ENCODE measurements at places on chromosomes 12 and 14.

DNA sequence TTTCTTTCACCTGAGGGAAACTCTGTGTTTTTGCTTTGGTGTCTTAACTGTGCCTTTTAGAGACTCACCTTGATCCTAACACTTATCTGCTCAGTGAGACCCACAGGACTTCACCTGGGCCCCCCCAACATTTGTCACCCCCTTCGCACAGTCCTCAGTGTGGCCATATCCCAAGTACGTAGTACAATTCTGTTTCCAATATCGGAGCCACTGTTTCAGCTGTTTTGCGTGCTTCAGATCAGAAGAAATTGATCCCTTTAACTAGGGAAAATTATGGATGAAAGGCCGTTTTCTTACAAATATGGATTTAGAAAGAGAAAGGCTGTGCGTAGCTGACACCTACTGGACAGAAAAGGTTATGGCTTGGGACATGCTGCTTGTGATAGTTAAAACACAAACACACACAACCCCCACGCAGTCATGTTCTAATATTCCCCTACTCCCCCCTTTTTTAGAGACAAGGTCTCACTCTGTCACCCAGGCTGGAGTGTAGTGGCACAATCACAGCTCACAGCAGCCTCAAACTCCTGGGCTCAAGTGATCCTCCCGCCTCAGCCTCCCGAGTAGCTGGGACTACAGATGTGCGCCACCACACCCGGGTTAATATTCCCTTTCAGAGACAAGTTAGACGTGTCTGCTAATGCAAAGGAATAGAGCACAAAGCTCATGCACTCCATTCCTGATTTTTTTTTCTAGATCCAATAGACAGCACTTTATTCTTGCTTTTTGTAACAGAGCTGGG, 3.6 kb upstream of the SLC7A8 start:
- no peak for DNase-seq

- peak; percentile 53 for DNase-seq
Measured at GRCh38 chr14:64736271-64737169, 32.3 kb downstream of the PLEKHG3 start.

DNA sequence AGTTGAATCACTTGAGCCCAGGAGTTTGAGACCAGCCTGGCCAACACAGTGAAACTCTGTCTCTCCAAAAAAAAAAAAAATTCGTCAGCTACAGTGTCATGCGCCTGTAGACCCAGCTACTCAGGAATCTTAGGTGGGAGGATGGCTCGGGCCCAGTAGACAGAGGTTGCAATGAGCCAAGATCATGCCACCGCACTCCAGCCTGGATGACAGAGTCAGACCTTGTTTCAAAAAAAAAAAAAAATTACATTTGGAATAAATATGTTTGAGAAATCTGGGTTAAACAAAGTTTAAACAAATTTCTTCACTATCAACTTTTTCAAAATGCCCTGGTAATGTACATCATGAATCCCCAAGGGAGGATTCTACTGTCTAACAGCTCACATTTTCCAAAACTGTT, 187.0 kb upstream of the RASSF8 start:
- no peak for DNase-seq

DNA sequence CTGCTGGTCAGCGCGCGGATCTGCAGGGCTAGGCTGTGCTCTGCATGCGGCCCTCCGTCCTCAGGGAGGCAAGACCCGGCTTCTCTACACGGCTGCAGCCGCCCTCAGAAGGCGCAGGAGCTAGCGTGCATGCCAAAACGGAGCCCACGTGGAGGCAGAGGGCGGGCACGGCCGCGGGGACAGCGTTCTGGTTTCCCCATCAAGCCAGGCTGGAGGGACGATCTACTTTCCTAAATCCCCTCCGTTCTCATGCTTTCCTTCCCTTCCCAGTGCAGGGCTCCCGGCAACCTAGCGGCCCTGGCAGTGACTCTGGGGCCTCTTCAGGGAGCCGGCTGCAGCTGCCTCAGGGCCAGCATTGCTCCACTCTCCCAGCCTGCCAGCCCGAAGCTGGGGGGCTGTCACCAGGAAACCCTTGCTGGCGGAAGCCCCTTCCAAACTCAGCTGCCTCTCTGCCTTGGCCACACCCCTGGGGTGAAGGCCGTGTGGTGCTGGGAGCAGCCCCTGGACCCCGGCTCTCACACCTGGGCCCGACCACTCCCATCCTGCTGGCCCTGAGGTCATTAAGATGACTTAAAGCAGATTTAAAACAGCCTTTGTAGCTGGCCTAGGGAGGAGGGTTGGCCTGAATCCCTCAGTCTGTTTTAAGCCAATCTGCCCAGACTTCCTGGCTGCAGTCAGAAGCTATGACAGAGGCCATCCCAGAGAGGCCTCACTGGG, 9.2 kb upstream of the GOLGA3 start:
- DNase-seq: no peak

GRCh38 chr14:92105073-92105892, 1.1 kb downstream of the ATXN3 start:
- no peak for DNase-seq

DNA sequence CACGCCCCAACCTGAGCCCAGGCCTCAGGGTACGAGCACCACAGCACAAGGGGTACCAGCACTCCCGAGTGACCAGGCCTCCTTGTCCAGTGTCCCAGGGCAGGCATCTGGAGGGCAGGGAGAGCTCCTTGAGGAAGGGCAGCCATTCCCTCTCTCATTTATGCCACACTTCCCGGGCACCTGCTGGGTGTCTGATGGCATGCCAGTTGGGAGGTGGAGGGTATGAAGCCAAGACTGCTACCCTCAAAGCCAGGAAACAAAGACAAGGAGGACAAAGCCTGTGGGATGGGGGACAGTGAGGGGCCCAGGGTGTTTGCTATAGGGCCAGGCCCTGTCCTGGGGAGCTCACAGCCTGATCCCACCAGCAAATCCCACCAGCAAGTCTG, 45.6 kb downstream of the CCDC88C start:
- no peak for DNase-seq

GRCh38 chr14:69670093-69670492, 58.7 kb downstream of the SUSD6 start:
- no peak for DNase-seq

DNA sequence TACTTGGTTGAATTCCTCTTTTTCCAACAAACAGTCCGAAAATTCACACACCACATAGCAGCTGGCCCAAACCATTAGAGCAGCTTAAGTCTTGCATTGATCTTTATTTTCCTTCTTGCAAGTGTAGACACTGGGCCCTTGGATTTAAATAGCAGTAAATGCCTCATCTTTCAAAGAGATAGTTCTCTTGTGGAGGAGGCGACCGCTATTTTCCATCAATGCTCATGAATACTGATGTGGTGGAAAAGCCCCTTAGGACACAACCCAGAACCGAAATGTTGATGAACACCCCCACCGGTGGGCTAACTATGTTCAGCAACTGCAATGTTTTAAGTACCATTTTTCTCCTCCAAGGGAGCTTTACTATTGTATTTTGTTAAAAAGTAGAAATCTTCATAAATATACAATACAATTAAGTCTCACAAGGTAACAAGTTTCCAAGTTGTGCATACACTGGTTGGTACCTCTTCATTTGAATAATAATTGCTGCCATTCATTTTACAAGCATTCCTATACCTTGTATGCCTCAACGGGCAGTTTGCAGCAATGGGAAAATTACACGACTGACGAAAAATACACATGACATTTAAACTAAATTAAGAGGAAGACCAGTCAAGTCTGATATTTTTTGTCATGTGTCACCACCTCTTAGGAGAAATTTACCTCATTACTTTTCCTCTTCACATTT, 18.0 kb downstream of the NIN start:
- DNase-seq: no peak

- no peak for DNase-seq
Measured at GRCh38 chr14:97077253-97077653, 280.1 kb downstream of the VRK1 start.

DNA sequence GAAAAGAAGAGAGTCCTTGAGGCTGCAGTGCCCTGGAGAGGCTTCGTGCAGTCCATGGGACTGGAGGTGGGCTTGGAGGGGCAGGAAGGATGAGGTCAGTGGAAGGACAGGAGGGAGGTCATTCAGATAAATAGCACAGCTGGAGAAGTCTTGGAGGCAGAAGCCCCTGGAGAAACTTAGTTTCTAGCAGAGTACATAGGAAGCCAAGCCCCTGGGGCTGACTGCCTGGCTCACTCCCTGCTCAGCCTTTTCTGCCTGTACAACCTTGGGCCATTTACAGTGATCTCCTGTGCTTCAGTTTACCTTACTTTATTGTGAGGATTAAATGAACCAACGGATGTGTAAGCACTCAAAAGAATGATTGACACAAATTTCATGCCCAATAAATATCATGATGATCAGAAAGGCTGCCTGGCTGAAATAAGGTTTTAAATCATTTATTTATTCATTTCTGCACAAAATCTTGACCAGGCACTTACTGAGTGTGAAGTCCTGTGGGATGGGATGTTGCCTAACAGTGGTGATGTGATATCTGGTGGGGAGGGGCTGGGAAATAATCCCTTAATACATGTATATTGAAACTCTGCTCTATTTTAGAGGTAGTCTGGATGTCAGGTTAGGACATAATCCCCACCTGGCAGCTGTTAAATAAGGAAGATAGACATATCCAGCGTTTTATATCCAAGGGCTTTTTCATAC, 54.3 kb downstream of the PLEKHG7 start:
- no peak for DNase-seq

GRCh38 chr14:87002776-87003175, 990.2 kb downstream of the GALC start:
- no peak for DNase-seq

- no peak for DNase-seq
Measured at GRCh38 chr14:100733152-100733850, 6.6 kb downstream of the DLK1 start.

Measured in H9 (cell line).